T-helper 17 cell (primary cell): ENCODE measurements at places on chromosomes 4 and X. TPM values are rescaled to one million over a fixed set of nuclear protein-coding genes. Genes with fewer than 3 reads are reported as not detected.

SPP1 gene
- total RNA-seq: not detected

PPBP gene
- 58.0 TPM for total RNA-seq

ARMCX1 gene
- 0.30 TPM for total RNA-seq

P2RY10 gene
- total RNA-seq: 70.4 TPM

ARL9 gene
- total RNA-seq: not detected

DNA sequence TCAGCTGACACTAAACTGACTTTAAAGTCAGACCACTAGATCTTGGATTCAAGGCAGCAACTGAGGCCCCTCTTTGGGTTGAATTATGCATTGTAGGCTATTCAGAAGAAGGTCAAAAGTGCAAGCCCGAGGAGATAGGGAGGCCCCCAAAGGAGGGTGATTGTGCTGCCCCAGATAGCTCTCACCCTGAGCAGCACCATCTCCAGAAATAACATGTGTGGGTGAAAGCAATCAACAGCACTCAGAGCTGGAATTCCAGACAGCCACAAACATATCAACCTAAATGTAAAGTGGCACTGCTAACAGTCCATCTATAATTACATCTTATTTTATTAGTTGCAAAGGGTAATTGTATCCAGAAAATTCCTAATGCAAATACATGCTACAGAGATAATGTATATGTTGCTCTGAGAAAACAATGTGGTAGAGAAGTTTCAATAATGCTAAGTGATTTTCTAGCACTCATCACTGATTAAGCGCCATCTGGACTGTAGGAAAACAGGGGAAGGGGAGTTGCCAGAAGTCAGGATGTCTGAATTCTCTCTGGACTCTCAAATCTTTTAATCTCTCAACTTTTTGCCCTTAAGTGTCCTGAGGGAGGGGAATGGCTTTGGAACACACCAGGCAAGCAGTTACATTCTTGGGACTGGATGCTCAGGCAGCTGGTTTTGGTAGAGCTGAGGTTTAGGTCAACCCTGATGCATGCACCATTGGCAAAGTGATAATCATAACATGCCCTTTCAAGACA is 61.8 kb upstream of the SFRP2 start:
- peaks cover 3% of the 10 kb centered on the region for H3K36me3 ChIP-seq
- H3K27ac ChIP-seq: no peak overlapping the region
- no peaks in the 10 kb centered on the region for H3K4me1 ChIP-seq

- no peak overlapping the region for H3K4me3 ChIP-seq
- no peak overlapping the region for H3K27ac ChIP-seq
- DNase-seq: no peak
- peaks cover 10% of the 10 kb centered on the region for H3K4me1 ChIP-seq
- H3K36me3 ChIP-seq: peaks cover 5% of the 10 kb centered on the region
- no peaks in the 10 kb centered on the region for H3K27me3 ChIP-seq
Measured at GRCh38 chrX:100680756-100681155, 36.8 kb downstream of the SRPX2 start.

DNA sequence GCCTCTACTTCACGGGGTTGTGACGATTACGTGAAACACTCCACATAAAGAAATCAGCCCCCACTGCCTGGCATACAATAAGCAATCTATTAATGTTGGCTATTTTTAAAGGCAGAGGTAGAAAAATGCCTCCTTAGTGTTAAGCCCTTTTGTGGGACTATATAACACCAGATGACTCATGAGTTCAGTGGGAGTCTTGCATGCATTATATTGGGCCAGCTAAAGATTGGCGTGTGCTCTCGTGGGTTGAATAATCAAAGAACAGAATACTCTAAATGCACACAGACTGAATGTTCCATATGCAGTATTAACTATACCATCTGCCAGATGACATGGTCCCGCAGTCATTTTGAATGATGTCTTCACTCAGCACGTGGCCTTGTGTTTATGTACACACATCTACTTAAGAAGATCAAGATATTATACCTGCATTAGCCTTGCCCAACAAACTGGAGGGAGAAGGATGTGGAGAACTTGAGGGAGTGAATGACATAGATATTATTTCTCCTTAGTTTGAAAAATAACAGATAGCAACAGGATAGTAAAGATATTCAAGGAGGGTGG is 85.0 kb upstream of the MYOZ2 start:
- H3K27me3 ChIP-seq: peaks cover 35% of the 10 kb centered on the region
- H3K4me3 ChIP-seq: no peak overlapping the region
- H3K27ac ChIP-seq: no peak overlapping the region
- DNase-seq: no peak
- peaks cover 2% of the 10 kb centered on the region for H3K36me3 ChIP-seq
- H3K4me1 ChIP-seq: no peaks in the 10 kb centered on the region

DNA sequence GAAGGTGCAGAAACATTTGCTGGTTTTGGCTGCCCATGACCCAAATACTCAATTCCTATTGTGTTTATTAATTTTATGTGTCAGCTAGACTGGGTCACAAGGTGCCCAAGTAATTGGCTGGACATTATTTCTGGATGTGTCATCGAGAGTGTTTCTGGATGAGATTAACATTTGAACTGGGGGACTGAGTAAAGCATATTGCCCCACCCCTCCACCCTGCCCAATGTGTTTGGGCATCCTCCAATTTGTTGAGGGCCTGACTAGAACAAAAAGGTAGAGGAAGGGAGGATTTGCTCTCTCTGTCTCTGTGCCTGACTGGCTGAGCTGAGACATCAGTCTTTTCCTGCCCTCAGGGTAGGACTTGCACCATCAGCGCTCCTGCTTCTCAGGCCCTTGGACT is 29.7 kb upstream of the LCORL start:
- H3K36me3 ChIP-seq: peaks cover 2% of the 10 kb centered on the region
- no peak for DNase-seq
- H3K4me1 ChIP-seq: peaks cover 7% of the 10 kb centered on the region
- no peak overlapping the region for H3K4me3 ChIP-seq
- peaks cover 40% of the 10 kb centered on the region for H3K27me3 ChIP-seq

- no peaks in the 10 kb centered on the region for H3K27me3 ChIP-seq
- peaks cover 19% of the 10 kb centered on the region for H3K4me1 ChIP-seq
- H3K27ac ChIP-seq: peak overlapping the region; percentile 66
Measured at GRCh38 chrX:154431341-154431740, 2.9 kb downstream of the ATP6AP1 start.

DNA sequence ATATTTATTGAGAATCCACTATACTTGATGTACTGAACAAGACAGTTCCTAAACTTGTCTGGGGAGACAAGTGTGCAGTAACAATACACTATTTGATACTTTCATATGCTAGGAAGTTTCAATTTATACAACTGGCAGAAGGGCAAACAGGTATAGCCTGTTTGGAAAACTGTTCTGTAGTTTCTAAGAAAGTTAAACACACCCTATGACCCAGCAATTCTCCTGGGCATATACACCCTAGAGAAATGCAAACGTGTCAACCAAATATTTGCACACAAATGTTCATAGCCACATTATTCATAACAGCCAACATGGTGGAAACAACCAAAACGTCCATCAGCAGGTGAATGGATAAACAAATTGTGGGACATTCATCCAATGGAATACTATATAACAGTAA is 64.0 kb upstream of the BRS3 start:
- no peak overlapping the region for H3K4me3 ChIP-seq
- no peaks in the 10 kb centered on the region for H3K4me1 ChIP-seq
- H3K36me3 ChIP-seq: no peaks in the 10 kb centered on the region
- H3K27me3 ChIP-seq: no peaks in the 10 kb centered on the region
- no peak overlapping the region for H3K27ac ChIP-seq
- DNase-seq: no peak

DNA sequence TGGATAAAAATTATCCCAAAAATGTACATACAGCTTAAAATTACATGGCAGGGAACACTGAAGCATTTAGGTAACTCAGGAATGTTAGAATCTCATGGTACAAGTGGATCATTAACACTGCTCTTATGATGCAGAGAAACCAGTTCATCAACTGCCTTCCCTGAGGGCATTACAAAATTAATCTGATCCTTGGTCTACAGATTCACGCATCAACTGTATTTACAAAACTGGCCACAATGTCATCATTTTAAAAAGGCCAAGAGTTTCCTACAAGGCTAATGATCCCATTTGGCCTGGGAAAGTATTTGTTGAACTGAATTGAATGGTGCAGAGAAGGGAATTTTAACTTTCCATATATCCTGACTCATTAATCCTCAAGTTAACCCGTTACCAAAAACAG is 84.6 kb downstream of the TSPAN5 start:
- H3K36me3 ChIP-seq: peaks cover 5% of the 10 kb centered on the region
- DNase-seq: no peak
- H3K4me3 ChIP-seq: no peak overlapping the region
- peak overlapping the region; percentile 29 for H3K27ac ChIP-seq

DNA sequence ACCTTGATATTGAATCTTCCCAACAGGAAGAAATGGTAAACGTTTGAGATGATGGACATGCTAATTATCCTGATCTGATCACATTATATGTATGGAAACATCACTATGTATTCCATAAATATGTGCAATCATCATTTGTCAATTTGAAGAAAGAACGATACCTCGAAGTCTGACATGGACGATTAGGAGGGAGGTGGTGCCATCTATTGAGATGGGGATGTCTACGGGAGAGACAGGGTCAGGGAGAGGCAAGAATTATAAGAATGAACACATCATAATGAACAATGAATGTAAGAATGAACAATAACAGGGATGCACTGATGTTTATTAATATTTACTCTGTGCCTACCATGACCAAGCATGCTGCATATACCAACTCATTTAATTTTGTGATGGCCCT is 93.7 kb upstream of the SOD3 start:
- peaks cover 26% of the 10 kb centered on the region for H3K27me3 ChIP-seq
- H3K4me1 ChIP-seq: no peaks in the 10 kb centered on the region

GRCh38 chrX:121179972-121180371 is 132.6 kb downstream of the GLUD2 start:
- no peak for DNase-seq
- H3K27ac ChIP-seq: no peak overlapping the region
- H3K36me3 ChIP-seq: no peaks in the 10 kb centered on the region
- H3K27me3 ChIP-seq: no peaks in the 10 kb centered on the region
- H3K4me3 ChIP-seq: no peak overlapping the region
- H3K4me1 ChIP-seq: no peaks in the 10 kb centered on the region

- H3K36me3 ChIP-seq: peaks cover 3% of the 10 kb centered on the region
- H3K4me3 ChIP-seq: no peak overlapping the region
- no peak for DNase-seq
- H3K27ac ChIP-seq: no peak overlapping the region
- H3K27me3 ChIP-seq: peaks cover 40% of the 10 kb centered on the region
- H3K4me1 ChIP-seq: peaks cover 5% of the 10 kb centered on the region
Measured at GRCh38 chr4:118400356-118400755, 47.6 kb upstream of the PRSS12 start.

DNA sequence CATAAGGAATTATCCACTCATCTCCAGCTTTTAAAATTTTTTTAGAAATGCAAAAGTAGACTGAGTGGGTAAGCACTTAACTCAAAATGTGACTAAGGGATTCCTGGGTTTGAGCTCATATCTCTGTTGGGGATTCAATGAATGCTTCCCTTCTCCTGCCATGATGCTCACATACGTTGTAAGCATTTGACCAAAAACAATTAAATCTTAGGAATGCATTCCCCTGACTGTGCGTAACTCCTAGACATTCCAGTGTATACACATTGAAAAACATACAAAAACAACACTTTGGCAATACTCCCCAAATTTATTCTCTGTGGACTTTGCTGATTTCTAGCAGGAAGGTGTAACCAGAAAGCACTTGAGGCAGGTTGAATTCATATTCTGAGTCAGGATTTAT is 29.8 kb downstream of the SPANXA2 start:
- H3K4me1 ChIP-seq: no peaks in the 10 kb centered on the region
- H3K27me3 ChIP-seq: no peaks in the 10 kb centered on the region
- H3K27ac ChIP-seq: no peak overlapping the region
- H3K4me3 ChIP-seq: no peak overlapping the region
- DNase-seq: no peak

DNA sequence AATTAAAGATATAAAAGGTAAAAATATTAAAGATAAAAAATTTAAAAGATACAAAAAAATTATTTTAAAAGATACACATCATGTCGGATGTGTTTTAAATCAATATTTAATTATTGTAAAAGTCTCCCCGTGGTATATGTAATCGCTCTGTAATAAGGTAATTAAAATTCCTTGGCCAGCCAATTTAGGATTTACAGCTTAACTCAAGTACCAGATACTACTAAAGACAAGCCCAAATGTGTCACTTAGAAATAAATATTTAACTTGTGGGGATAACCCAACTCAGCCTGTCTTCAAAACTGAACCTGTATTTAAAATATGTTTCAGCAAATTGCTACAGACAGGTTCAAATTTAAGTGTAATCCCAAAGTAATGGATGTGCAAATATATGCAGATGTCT is 56.0 kb downstream of the GPR82 start:
- no peak overlapping the region for H3K4me3 ChIP-seq
- peaks cover 4% of the 10 kb centered on the region for H3K4me1 ChIP-seq
- no peaks in the 10 kb centered on the region for H3K36me3 ChIP-seq
- DNase-seq: no peak
- H3K27ac ChIP-seq: no peak overlapping the region

DNA sequence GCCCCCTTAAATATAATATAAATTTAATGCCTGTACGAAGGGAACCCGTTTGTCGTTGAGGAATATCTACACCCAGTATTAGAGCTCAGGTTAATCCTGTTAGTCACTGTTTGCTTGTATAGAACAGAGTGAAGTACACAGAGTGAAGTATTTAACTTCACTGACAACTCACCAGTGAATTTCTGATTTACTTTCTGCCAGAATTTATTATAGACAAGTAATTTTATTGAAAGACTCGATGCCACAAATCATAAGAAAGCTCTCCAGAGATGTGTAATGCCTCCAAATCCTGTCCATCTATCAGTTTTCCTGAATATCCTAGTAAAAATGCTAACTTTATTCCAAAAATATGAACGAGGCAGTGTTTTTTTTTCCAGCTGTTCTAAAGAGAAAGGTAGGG is 1.6 kb downstream of the GAB1 start:
- peaks cover 54% of the 10 kb centered on the region for H3K27me3 ChIP-seq
- no peak overlapping the region for H3K4me3 ChIP-seq
- H3K36me3 ChIP-seq: peaks cover 8% of the 10 kb centered on the region
- peaks cover 4% of the 10 kb centered on the region for H3K4me1 ChIP-seq
- H3K27ac ChIP-seq: no peak overlapping the region

GRCh38 chrX:1397001-1397400 is 5.1 kb upstream of the SLC25A6 start:
- no peak overlapping the region for H3K27ac ChIP-seq
- DNase-seq: no peak
- peaks cover 27% of the 10 kb centered on the region for H3K4me1 ChIP-seq
- no peaks in the 10 kb centered on the region for H3K27me3 ChIP-seq

DNA sequence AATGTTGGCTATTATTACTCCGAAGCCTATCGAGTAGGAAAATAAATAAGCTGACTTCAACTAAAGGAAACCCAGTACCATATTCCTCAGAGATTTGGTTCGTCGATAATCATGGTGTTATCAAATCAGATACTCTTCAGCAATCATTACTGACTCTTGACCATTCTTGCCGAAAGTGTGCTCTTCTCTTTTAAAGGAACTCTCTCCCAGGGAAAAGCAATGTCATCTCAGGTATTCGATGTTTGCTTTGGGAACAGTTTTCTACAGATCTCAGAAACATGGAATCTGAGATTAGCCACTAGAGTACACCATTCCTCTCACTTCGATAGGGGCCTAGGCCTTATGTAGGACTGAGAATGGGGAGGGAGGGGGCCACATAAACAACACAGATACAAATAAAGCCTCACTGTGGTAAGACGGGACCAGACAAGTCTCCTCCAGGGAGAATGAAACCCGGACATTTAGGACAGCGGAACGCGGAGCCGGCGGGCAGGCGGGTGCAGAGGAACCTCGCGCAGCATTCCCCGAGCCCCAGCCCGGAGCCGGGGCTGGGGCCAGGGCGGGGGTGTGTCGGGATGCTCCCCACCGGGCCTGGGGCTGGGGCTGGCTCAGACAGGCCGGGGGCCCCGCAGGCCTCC is 581 bp downstream of the DNAJB14 start:
- no peak overlapping the region for H3K27ac ChIP-seq
- no peaks in the 10 kb centered on the region for H3K27me3 ChIP-seq
- H3K4me3 ChIP-seq: peak overlapping the region; percentile 98
- peaks cover 40% of the 10 kb centered on the region for H3K4me1 ChIP-seq
